ENCODE measurements at places on chromosomes 4 and X.

- H3K36me3 ChIP-seq = no peaks in the 10 kb centered on the region
- no peaks in the 10 kb centered on the region for H3K4me1 ChIP-seq
These were observed 161.0 kb downstream of the CPXCR1 start for GRCh38 chrX:88908056-88908455.

GRCh38 chr4:56417396-56417795, 18.0 kb downstream of the PPAT start:
- H3K4me1 ChIP-seq = no peaks in the 10 kb centered on the region
- no peaks in the 10 kb centered on the region for H3K36me3 ChIP-seq
- no peak overlapping the region for H3K4me3 ChIP-seq
- H3K27me3 ChIP-seq = no peaks in the 10 kb centered on the region
- H3K27ac ChIP-seq = no peak overlapping the region
- no peak for DNase-seq

- H3K4me1 ChIP-seq = peaks cover 35% of the 10 kb centered on the region
- no peaks in the 10 kb centered on the region for H3K27me3 ChIP-seq
- H3K27ac ChIP-seq = peak within 1 kb of the TSS; percentile 89
- H3K36me3 ChIP-seq = no peaks in the 10 kb centered on the region
- peak within 1 kb of the TSS; percentile 80 for H3K4me3 ChIP-seq
- DNase-seq = peak; percentile 84
These were observed at the start of gene TMEM154 for GRCh38 chr4:152679414-152680281. TMEM154 (minus strand) TSS chr4:152679997; CDS start chr4:152679933, 64 bp downstream.

DNA sequence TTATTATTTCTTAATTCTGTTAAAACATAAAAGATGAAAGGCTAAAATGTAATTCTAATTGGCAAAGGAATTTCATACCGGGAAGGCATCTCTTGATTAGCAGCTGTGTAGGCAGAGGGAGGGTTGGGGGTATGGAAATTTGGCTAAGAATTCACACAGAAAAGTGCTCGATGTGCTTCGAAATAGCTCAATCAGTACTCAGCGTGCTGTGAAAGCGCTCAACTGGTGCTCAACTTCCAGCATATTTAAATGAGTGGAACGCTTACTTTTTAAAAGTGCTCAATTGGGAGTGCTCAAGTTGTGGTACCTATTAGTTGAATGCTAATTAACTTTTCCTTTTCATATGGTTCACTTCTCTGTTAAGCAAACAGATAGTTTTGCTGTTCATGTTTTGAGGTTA, 695.9 kb upstream of the ATOH1 start:
- no peaks in the 10 kb centered on the region for H3K27me3 ChIP-seq
- H3K4me3 ChIP-seq = no peak overlapping the region
- no peaks in the 10 kb centered on the region for H3K36me3 ChIP-seq
- DNase-seq = no peak
- no peaks in the 10 kb centered on the region for H3K4me1 ChIP-seq

GRCh38 chrX:19849464-19850080, 37.8 kb downstream of the SH3KBP1 start:
- peaks cover 15% of the 10 kb centered on the region for H3K4me1 ChIP-seq
- no peaks in the 10 kb centered on the region for H3K36me3 ChIP-seq
- DNase-seq = no peak
- no peak overlapping the region for H3K4me3 ChIP-seq

Measured in PC-9 (cell line).